Uterus (tissue), 4 donors: ENCODE measurements at places on chromosomes 1 and 21.

DNA sequence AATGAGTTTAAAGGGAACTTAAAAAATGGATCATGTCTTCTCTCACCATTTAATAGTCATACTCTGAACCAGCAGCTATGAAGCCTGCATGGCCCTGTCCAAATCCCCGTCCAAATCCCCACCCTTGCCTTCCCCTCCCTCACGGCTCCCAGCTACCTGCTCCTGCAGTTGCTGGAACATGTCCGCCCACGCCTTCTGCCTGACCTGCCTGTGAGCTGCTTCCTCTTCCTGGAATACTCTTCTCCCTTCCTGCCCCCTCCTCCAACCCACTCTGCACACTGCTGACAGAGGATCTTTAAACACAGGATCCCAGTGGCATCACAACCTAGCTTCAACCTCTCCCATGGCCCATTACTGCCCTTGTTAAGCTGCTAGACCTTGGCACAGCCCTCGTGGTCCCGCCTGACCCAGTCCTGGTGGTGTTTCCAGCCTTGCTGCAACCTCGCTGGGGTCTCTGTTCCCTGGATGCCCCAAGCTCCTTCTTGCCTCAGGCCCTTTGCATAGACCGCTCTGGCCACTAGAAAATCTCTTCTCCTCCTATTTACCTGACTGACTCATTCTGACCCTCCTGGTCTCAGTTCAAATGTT, 118.3 kb downstream of the PTPRU start:
- DNase-seq: no peak

GRCh38 chr1:39272027-39272797, 67.7 kb downstream of the MACF1 start:
- DNase-seq: no peak

DNA sequence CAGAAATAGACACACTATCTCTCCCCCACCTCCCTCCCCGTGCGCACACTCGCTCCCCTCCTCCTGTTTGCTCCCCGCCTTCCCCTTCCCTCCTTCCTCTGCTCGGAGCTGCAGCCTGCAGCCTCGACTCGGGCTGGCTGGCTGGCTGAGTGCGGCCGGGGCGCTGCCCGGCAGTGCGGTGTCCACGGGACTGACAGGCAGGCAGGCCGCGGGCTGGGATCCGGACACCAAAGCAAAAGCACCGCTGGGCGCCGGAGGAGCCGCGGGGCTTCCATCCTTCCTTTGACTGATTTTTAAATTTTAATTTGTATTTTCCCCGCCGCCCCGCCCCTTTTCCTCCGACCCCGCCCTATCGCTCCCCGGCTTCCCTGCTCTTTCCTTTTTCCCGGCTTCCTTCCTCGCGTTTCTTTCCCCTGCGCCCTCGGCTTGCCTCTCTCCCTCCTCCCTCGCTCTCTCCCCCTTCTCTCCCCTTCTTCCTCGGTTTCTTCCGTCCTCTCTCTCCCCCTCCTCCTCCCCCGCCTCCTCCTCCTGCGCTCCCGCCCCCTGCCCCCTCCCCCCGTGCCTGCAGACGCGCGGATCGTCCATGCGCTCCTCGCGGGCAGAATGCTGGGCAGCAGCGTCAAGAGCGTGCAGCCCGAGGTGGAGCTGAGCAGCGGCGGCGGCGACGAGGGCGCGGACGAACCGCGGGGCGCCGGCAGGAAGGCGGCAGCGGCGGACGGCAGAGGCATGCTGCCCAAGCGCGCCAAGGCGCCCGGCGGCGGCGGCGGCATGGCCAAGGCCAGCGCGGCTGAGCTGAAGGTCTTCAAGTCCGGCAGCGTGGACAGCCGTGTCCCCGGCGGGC, 109.4 kb downstream of the NAV1 start:
- peak; percentile 56 for DNase-seq

DNA sequence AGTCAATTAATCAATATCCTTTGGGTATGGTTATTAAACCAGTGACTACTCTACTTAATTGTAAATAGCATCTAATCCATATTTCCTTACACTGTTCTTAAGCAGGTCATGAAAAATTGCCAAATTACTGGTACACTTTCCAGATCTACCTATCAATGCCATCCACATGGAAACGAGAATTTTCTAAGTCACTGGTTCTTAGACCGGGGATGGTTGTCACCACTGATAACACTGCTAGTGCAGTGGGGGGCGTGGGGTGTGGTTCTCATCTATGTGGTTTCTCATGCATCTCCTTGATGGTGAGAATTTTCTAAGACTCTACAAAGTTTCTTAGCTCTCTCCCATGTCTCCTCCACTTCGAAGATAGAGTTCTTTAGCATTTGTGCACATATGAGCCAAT, 63.7 kb upstream of the COG2 start:
- DNase-seq: no peak

DNA sequence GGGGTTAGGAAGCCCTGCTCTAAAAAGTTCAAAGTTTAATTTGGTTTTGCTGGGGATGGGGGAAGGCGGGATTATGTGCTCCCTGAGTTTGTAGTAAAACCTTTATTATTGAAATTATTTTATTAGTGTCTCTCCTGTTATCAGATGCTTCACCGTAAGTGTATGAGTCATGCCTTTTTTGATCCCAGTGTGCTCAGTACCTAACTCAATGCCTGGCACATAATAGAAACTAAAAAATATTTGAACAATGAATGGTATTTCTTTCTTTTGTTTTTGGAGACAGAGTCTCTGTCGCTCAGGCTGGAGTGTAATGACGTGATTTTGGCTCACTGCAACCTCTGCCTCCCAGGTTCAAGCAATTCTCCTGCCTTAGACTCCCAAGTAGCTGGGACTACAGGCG, 6.4 kb downstream of the SNRPE start:
- DNase-seq: no peak

DNA sequence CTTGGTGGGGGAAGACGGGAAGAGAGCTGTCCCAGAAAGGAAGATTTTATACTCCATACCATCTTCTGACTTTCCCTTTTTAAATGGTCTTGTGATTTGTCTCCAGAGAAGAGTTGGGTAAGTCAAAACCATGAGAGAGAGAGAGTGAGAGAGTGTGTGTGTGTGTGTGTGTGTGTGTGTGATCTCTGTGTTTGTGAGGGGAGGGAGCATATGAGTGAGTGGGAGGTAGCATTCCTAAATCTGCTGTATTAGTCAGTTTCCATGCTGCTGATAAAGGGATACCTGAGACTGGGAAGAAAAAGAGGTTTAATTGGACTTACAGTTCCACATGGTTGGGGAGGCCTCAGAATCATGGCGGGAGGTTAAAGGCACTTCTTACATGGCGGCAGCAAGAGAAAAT, 102.0 kb upstream of the VANGL1 start:
- DNase-seq: no peak
